ENCODE measurements at places on chromosomes 1 and 21.

DNA sequence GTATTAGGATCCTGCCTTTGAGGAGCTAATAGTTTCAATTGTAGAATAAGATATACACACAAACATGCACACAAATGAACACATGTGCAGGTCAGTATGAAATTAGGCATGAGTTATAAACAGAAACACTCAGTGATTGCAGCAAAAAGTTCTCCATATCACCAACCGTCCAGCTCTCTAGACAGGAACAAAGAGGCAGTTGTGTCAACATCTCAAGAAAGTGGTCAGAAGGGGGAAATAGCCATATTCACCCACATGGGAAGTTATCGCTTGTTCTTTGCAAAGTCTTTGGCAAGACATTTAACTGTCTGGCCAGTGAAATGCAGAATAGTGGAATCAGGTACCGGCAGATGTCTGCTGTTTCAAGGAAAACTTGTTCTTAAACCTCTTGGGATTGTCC, 29.4 kb upstream of the PIGC start:
- no peak for DNase-seq

DNA sequence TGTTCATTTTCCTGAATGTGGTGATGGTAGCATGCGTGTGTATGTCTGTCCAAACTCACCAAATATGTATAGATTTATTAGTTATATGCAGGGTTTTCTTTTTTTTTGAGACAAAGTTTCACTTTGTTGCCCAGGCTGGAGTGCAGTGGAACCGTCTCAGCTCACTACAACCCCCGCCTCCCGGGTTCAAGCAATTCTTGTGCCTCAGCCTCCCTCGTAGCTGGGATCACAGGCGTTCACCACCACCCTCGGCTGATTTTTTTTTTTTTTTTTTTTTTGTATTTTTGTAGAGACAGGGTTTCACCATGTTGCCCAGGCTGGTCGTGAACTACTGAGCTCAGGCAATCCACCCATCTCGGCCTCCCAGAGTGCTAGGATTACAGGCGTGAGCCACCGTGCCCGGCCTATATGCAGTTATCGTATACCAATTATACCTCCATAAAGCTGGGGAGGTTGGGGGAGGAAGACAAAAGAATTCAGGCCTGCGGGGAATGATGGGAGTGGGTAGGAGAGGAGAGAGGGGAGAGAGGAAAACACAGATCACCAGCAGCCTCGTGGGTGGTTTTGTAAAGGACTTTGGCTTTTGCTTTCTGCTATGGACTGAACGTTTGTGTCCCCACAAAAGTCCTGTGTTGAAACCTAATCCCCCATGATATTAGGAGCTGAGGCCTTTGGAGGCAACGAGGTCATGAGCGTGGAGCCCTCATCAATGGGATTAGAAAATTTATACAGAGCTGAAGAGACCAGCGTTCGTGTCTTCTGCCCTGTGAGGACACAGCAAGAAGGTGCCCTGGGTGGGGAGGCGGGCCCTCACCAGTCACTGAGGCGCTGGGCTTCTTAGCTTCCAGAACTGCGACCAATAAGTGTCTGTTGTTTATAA, 4.4 kb upstream of the HNRNPU start:
- no peak for DNase-seq

DNA sequence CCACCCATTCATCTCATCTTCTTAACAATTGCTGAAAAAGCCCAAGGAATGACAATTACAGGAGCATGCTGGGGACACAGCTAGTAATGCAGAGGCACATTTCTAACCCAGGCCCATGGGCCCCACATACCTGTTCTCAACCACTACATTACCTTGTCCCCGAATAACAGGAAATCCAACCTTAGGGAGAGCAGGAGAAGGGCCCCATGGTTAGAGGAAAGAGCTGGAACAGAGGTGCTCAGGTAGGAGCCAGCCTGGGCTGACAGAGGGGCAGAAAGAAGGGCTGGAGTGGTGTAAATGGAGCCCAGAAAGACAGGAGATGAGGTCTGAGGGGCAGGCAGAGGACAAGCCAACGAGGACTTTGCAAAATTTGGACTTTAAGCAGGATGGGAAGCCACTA, 11.4 kb upstream of the S100A8 start:
- no peak for DNase-seq

GRCh38 chr21:22993144-22993543, 1994.9 kb downstream of the NCAM2 start:
- DNase-seq = no peak

- DNase-seq = peak; percentile 67
These were observed 1.4 kb downstream of the NIT1 start for GRCh38 chr1:161119092-161119903.
